ENCODE measurements at places on chromosomes 6 and 20.

DNA sequence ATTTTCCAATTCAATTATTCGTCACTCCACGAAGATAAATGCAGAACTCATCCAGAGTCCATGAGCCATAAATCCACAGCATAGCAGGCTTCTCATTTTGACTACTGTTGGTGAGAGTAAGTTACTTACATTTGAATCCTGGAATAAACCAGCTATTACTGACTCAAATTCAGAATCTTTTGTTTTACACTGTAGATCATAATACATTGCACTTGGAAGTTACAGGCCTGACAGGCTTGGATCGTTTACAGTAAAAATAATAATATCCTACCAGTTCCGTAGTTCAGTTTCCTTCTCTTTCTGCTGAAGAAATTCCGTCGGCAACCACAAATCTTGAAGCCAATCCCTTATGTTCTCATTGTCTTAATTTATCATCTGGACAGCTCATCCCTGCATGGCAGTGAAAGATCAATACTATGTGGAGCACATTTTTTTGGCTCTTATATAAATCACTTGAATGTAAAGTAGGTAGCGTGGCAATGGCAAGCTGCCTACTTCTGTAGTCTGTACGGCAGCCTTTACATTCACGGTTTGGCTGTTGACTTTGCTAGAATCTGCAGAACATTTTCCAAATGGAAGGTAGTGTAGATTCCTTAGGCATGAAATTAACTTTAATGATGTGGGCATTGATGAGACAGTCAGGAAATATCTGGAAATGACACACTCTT is 142.9 kb downstream of the WDR27 start:
- no peak for DNase-seq

- no peak for DNase-seq
These were observed 263.7 kb downstream of the COL12A1 start for GRCh38 chr6:74942130-74942529.

DNA sequence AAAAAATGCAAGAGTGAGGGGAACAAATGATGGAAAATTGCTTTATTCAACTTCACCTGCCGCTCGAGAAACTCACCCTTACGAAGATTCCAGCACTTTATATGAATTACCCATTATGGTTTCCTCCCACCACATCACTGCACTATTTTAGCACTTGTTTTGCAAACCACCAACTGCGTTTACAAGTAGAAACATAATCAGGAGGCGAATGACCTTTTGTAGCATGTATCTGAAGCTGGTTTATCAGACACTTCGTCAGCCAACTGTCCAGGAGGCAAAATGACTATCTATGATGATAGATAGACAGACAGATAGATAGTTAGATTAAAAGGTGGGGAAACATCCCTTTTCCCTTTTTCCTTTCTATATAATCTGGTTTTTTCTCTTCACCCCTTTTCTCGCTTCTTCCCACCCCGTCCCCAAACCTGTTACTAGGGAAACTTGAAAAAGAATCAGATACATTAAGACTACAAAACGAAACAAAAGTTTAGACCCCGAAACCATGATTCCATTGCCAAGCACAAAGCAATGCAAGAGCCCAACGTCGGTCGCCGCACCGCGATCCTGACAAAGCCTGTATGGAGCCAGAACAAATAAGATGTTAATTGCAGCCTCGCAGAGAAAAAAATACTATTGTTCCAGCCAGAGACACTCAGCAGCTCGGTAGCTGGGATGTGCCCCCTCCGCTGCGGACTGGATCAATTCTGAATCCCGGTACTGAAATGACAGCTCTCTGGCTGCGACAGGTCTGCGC is 933 bp upstream of the ADGRB3 start:
- DNase-seq = no peak

- no peak for DNase-seq
These were observed 651.6 kb upstream of the MARCKS start for GRCh38 chr6:113205553-113205952.

- DNase-seq = no peak
These were observed 50.8 kb downstream of the KAT14 start for GRCh38 chr20:18188434-18188833.

All from CD4-positive, alpha-beta T cell treated with Interleukin-4 for 1 hour (primary cell).